ENCODE measurements at places on chromosomes 1 and 21.

DNA sequence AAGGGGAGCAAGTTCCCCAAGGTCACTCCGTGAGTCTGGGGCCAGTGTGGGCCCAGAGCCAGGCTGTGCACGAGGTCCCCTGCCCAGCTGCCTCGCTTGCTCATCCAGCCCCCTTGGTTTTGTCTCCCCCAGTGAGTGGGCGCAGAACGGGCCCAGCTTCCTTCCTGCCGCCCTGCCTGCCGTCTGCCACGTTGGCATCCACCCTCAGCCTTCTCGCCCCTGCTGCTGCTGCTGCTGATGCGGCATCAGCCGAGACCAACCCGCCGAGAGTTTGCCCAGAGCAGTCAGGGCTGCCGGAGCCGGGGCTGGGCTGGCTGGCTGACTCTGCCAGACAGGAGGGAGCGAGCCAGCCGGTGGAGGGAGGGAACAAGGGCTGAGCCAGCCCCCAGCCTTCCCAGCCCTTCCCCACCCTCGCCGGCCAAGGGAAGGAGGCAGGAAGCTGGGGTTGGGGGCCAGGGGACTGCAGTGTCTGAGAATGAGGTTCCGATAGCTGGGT lies 31.4 kb upstream of the WASF2 start:
- peak; percentile 32 for DNase-seq

- no peak for DNase-seq
Measured at GRCh38 chr1:7922301-7922700, 18.3 kb downstream of the TNFRSF9 start.

DNA sequence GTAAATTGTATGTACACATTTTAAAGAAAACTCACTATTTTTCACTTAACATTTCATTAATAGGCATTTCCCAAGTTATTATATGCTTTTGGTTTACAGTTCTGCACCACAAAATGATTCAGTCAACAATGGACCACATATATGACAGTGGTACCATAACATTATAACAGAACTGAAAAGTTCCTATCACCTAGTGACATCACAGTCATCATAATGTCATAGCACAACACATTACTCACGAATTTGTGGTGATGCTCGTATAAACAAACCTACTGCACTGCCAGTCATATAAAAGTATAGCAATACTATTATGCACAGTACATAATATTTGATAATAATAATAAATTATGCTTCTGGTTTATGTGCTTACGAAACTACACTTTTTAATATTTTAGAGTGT lies 30.9 kb downstream of the DNAI4 start:
- no peak for DNase-seq

DNA sequence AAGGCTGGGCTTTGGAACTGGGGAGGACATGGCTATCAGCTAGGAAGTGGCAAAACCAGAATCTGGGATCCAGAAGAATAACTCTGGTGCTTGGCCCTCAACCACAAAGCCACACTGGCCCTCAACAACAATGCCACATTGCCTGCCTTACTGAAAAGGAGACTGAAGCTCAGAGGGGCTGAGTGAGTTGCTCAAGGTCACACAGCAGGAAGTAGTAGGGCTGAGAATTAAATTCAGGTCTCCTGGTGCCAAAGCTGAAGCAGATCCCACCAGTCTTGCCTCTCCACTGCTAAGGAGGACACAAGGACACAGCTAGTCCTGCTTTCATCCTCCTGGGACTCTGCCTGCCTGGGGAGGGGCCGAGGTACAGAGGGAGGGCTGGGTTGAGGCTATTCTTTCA lies 29.4 kb upstream of the STUM start:
- no peak for DNase-seq

DNA sequence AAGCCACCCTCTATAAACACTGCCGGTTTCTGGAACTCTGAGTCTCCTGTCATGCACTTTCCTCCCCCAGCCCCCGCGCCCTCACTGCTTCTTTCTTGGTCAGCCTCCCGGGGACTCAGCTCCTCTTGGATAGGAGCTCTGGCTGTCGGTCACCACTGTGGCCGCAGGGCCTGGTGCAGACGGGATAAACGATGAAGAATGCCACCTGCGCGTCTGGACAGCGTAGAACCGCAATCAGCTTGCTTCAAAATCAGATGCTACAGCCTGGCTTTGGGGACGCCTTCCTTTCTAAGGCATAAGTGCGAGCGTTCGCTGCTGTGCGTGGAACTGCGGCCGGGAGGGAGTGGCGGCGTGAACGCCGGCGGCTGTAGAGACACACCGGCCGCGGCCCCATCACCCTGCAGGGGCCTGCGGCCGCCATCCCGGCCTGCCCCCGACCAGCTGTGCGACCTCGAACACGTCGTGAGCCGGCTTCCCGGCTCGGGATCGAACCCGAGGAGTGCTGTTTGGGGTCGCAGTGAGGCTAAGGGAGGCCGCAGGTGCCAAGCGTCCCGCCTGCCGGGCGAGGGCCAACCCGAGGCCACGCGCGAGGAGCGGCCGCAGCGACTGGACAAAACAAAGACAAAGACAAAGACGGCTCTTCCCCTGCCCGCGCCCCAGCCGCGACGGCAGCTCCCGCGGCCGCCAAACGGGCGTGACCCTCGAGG lies 688 bp downstream of the PTTG1IP start:
- no peak for DNase-seq

DNA sequence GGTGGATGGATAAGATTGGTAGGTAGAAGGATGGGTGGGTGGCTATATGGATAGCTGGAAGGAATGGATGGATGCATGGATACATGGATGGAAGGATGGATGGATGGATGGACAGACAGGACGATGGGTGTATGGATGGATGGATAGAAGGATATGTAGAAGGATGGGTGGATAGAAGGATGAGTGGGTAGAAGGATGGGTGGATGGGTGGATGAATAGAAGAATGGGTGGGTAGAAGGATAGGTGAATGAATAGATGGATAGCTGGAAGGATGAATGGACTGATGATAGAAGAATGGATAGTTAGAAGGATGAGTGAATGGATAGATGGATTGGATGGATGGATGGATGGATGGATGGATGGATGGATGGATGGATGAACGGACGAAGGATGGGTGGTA lies 5.0 kb downstream of the MASP2 start:
- no peak for DNase-seq

DNA sequence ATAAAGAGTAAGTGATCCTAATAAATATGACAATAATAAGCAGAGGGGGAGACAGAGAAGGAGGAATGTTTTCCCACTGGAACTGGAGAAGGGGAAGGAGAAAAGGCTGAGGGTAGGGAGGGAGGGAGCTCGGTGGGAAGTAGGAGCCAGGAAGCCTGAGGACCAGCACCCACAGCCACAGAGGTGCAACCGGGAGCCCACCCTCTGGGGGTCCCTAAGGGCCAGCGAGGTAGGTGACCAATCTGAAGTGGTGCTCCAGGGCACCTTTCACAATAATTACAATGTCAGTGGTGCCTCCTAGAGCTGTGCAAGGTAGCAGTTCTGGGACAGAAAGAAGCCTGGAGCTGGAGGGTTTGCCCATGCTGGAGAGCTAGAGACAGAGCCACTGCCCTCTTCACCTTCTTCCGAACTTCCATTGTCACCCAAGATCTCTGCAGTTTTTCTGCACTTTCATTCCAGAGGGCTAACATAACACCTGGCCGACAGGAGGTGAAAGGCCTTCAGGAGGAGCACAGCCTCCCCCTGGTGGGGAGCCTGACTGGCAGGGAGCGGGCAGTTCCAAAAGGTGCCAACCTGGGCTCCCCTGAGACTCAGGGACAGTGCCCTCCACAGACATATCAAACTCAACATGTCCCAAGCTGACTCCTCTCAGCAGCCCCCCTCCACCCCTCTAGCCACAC lies 4.1 kb upstream of the AHCYL1 start:
- peak; percentile 5 for DNase-seq

- no peak for DNase-seq
Measured at GRCh38 chr1:245453541-245453940, 298.8 kb downstream of the KIF26B start.

- no peak for DNase-seq
Measured at GRCh38 chr1:108892356-108893140, 15.8 kb downstream of the GPSM2 start.

All from stimulated activated CD4-positive, alpha-beta T cell treated with anti-CD3 and anti-CD28 coated beads, Interleukin-4, amount 100 ng/mL, for 48 hours (primary cell).